ENCODE measurements at places on chromosomes 2 and 18.

- DNase-seq: no peak
These were observed 23.2 kb upstream of the GREB1L start for GRCh38 chr18:21218862-21219261.

DNA sequence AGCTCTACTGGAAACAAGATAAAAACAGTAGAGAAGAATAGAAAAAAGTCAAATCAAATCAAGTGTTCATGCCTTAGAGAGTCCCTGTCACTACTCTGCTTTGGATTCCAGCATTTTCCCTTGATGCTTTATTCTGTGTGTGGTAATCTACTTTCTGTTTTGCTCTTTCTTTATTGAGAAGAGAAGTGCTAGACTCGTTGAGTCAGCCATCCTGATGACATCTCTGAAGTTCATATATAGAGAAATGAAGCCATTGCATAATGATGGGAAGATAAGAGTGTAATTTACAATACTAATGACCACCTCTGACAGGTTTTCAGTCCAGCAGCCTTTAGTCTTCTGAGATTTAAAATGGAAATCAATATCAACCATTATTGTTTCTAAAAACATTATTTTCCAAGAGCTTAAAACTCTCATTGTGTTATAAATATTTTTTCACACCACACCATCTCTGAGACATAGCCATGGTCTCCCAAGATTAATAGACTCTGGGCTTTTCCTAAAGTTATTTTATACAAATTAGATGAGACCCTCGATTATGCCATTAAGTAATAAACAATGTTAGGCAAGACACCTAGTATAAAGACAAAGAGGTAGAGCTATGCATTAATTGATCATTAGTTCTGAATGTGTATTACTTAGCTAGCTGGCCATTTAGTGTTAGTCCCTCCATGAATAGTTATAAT, 679.0 kb upstream of the ACVR2A start:
- no peak for DNase-seq

- DNase-seq: no peak
These were observed 48.4 kb downstream of the PLEKHB2 start for GRCh38 chr2:131153529-131153928.

DNA sequence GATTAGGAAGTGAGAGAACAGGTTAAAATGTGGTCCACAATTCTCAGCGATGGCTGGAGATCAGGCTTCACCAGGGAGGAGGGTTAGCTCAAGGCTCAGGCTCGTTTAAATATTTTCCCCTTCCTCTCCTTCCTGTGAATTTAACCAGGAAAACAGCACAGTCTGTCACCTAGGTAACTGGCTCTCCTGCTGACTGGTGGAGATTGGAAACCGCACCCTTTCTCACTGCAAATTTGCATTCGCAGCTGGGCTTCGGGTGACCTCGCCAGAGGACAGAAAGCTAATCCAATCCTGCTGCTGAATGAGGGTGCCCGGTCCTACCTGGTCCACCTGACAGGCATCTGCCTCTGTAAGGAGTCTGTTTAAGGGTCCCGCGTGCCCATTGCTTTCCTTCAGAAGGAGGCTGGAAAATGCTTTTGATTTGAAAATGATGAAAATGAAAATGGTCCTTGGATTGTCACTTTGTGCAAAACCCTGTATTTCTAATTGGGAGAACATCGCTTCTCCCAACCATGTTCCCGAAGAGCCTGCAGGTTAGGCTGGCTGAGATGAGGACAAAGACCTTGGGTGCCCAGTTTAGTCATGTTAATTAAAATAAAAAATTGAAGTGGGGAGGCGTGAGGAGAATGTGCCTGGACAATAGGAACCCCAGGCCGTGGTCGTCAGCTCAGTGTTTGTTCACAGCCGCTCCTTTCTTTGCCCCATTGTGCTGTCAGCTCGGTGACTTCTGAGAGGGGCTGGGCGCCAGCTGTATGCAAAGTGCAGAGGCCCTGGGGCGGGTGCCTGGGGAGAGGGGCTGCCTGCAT, 43.4 kb upstream of the MTCL1 start:
- DNase-seq: no peak

DNA sequence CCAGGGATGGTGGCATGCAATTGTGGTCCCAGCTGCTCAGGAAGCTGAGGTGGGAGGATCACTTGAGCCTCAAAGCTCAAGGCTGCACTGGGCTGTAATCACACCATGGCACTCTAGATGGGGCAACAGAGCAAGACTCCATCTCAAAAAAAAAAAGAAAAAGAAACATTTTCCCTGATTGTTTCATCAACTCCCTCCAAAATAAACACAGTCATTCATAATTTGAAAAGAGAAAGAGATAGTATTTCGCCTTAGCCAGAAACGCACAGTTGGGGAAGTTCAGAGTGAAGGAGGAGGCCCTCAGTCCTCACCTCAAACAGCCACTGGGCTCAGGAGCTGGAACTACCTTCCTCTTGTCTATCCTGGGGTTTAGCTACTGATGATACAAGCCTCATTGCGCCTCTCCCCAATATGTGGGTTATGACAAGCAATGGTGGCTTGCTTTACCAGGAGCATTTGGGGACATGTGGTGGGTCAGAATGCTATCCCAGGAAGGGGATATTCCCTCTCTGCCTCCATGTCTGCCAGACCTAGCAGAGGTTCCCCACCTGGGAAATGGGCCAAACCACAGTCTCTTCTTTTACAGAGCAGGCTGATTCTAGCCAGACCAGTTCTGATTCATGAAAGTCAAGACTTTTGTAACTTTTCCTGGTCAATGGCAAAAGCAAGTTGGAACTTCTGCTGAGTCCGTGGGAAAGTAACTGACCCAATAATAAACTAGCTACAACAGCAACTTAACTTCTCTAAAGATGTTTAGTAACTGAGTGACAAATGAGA, 22.2 kb upstream of the TMEM87B start:
- no peak for DNase-seq

- no peak for DNase-seq
These were observed 195.1 kb downstream of the RTP5 start for GRCh38 chr2:242064364-242065250.

- DNase-seq: no peak
These were observed 138.7 kb downstream of the CDH20 start for GRCh38 chr18:61471942-61472341.

- DNase-seq: no peak
These were observed 227.5 kb downstream of the TTC32 start for GRCh38 chr2:19674051-19675002.

- DNase-seq: no peak
These were observed 124.0 kb downstream of the TMEM200C start for GRCh38 chr18:5771343-5771742.

DNA sequence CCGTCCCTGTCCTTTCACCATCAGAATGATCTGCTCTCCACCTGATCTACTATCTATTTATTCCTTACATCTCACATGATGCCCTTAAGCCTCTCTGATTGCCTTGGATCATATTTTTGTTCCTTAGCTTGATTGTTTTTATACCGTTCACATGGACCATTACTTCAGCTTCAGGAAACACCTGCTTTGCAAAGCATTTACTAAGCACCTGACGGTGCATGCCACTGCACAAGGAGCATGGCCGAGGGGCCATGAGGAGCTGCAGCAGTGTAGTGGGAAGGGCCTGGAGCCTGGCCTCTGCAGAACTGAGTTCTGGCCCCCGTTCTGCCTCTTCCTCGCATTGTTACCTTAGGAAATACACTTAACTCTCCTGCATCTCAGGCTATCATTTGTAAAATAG, 124.1 kb upstream of the NDUFV2 start:
- DNase-seq: no peak

DNA sequence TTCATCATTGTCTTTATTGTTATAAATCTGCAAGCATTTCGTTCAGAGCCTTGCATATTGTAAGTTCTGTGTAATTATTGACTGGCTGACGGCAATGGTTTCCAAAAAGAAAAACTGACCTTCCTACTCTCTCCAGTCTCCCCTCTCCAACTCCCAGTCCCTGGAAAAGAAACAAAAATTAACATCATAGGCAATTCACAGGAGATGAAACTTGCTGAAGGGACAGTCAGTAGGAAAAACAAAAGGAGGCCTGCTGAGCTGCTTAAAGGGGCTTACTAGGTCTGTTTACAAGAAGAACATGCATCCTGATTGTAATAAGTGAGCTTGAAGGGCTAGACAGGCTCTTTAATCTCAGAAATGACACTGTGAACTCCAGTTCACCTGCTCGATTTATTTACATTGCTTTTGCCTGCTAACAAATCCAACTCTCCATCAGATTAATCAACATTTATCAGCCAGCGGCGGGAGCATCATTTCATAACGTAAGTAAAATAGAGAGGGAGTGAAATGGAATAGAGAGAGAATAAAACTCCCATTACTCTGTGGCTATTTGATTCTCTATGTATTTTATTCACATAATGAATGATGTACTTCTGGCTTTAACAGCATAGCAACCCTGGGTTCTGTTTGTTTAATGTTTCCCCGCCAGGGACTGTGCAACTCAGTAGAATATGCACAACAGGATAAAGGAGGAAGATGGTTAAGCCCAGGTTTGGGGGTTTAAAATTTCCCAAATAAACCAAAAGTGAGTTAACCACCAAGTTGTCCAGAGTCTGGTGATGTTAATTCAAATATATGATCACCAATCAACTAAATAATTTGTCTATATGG, 256.7 kb upstream of the SETBP1 start:
- no peak for DNase-seq
